MG63 (cell line): ENCODE measurements at places on chromosomes 4 and X.

DNA sequence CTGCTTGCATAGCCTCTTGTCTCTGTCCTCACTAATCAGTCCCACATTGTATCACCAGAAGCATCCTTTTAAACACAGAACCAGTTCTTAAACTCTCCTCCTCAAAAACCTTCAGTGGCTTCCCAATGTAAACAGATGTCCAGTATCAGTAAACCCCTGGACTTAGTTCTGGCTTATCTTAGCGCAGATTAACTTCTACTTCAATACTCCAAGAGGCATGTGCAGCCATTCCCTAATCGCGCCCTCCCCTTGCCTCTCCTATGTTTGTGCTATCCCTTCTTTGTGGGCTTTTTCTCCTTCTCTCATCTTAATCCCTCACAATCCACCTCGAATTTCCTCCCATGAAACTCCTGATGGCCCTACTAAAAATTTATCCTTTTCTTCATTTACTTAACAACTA lies 193.8 kb downstream of the FBXO8 start:
- DNase-seq: no peak

DNA sequence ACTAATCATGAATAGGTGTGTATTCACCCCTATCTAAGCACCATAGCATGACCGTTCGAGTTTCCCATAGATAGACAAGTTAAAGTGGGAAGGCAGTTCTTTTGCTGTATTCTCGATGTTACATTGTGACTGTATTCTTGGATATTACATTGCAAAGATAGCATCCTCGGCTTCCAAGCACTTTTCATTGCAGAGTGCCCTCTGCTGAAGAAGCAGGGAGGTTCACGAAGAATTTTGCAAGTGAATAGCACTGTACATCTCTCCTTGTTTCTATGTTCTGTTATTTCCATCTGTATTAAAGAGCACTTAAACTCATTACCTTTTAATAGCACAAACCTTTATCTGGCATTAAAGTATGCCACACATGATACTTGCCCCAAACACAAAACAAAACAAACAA lies 426.7 kb upstream of the ARX start:
- DNase-seq: no peak

DNA sequence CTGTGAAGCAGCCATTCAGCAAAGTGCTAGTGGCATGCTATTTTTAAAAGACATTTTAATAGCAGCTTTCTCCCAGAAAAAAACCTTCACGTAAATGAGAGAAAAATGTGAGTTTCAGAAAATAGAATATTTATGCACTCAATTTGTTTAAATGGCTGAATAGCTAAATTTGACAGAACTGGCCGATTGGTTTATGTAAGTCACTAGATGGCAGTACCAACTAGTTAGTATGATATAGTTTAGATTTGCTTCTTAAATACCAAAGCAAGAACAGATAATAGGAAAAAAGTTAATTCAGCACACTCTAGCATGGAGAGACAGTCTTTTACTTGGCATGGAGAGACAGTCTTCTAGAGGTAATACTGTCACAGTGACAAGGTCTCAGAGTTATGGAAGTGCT lies 250.1 kb downstream of the SNCA start:
- no peak for DNase-seq

GRCh38 chr4:42654631-42655268 lies 2.2 kb downstream of the ATP8A1 start:
- DNase-seq: peak; percentile 92

- no peak for DNase-seq
Observed at GRCh38 chr4:109588176-109588575, 28.1 kb downstream of the MCUB start.

- DNase-seq: no peak
Observed at GRCh38 chrX:111254896-111255693, 15.2 kb downstream of the CAPN6 start.

- DNase-seq: no peak
Observed at GRCh38 chr4:146335763-146336409, 121.5 kb downstream of the REELD1 start.

GRCh38 chr4:77201857-77202256 lies 44.9 kb downstream of the CCNG2 start:
- DNase-seq: no peak

DNA sequence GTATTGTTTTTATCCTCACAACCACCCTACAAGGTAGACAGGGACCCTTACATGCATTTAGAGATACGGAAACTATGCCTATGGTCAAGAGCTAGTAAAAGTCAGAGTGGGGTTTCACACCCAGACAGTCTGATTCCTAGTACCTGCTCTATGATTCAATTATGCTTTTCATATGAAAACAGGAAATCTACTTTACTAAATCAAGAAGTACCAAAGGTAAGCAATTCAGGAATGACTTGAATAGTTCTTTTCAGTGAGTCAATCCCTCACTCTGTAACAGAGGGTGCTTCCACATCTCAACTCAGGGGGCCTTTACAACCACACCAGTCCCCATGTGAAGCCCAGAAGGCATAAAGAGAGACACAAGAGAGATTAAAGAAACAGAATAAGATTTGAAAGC lies 191.4 kb downstream of the PPP3CA start:
- DNase-seq: no peak

DNA sequence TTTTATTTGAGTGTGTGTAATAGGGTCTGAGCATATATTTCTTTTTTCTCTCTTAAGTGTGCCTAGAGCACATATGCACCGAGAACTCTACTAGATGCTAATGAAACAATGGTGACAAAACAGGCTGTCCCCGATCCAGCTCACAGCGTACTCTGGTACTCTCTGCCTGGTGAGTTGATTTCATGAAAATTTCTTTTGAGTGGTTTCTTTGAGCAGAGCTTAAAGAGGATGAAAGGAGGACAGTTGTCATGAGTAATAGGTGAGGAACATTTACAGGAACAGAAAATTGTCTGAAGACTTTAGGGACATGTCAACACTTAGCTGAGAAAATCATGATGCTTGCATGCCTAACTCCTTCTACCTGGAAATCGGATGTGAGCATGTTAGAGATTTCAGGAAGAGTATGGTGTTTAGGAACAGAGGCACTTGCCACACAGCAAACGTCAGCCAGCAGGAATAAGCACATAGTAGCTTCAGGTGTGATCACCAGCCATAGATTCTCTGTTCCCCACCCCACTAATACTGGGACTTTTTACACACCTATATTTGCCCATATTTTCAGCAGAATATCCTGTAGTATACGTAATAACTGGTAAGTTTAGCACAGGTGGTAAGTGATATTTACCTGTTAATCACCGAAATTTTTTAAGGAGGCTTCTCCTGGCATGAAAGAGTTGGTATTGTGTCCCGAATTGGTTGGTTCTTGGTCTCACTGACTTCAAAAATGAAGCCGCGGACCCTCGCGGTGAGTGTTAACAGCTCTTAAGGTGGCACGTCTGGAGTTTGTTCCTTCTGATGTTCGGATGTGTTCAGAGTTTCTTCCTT lies 111.1 kb downstream of the ZNF330 start:
- DNase-seq: no peak

- DNase-seq: no peak
Observed at GRCh38 chr4:184968366-184968765, 49.9 kb upstream of the HELT start.

- no peak for DNase-seq
Observed at GRCh38 chrX:98448524-98448923, 1564.8 kb downstream of the RPA4 start.

- no peak for DNase-seq
Observed at GRCh38 chr4:155512046-155512445, 135.3 kb upstream of the MAP9 start.

- peak; percentile 82 for DNase-seq
Observed at GRCh38 chr4:156169011-156169410, 215.3 kb upstream of the CTSO start.

GRCh38 chr4:20512985-20513384 lies 187.3 kb upstream of the PACRGL start:
- DNase-seq: no peak

- DNase-seq: no peak
Observed at GRCh38 chr4:36138220-36138619, 106.1 kb downstream of the ARAP2 start.

DNA sequence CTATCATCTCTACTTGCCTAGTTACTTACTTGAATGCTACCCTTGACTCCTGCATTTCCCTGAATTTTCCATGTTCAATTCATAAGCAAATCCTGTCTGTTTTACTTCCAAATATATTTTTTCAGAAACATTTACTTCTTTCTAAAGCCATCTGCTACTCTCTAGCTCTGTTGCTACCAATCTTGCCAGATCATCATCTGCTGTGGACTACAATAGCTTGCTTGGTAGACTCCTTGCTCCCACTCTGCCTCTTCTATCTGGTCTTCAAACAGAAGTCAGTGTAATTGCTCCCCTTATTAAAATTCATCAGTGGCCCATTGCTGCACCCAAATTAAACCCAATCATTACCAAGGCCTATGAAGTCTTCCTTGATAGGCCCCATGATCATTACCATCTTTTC lies 151.6 kb upstream of the HPGD start:
- no peak for DNase-seq

- no peak for DNase-seq
Observed at GRCh38 chr4:127491571-127491970, 141.2 kb upstream of the INTU start.

DNA sequence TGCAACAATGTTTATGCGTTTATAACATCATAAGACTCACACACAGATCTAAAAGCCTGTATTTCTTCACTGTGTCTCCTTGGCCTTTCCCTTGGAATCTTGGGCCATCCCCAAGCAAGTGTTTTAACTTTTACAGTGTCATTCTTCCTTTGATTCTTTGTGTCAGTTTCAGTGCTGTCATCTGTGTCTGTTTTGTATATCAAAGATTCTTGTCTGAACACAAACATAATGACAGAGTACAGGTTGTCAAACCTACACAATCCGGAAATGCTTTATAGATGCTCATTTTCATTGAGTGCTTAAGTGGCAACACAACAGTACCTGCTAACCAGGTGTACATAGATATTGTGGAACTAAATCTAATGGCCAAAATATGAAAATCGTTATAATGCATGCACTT lies 1500.0 kb downstream of the TECRL start:
- DNase-seq: no peak

DNA sequence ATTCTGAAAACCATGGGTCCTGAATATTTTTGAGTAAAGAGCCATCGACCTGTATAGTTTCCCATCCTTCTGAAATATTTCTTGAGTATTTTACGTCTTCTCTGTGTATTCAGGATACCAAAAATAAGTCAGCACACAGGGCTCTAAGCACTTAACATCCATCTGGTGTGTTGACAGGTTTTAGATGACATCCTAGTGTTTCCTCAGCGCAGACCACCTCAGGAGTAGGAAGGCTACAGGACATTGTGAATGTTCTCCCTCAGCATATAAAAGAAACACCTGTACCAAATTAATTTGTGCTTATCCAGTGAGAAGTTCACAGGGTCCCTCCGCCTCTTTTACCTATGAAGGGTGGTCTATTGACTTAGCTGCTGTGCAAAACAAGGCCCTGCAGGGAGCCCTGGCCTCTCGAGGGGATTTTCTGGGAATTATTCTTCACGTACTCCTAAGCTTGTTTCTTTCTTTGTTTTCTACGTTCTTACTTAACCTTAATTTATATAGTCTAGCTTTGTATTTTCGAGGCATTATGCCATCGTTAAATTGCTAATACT lies 241.8 kb downstream of the FBXO8 start:
- no peak for DNase-seq

- DNase-seq: peak; percentile 36
Observed at GRCh38 chrX:24145303-24146186, 4.0 kb upstream of the ZFX start.

GRCh38 chr4:118352843-118353533 lies at the start of gene PRSS12:
Gene PRSS12, minus strand, starts transcription at chr4:118353003. Its CDS starts 283 bp downstream, at chr4:118352720.
- DNase-seq: peak; percentile 92

GRCh38 chrX:2464677-2465166 lies 36.1 kb downstream of the DHRSX start:
- DNase-seq: no peak

DNA sequence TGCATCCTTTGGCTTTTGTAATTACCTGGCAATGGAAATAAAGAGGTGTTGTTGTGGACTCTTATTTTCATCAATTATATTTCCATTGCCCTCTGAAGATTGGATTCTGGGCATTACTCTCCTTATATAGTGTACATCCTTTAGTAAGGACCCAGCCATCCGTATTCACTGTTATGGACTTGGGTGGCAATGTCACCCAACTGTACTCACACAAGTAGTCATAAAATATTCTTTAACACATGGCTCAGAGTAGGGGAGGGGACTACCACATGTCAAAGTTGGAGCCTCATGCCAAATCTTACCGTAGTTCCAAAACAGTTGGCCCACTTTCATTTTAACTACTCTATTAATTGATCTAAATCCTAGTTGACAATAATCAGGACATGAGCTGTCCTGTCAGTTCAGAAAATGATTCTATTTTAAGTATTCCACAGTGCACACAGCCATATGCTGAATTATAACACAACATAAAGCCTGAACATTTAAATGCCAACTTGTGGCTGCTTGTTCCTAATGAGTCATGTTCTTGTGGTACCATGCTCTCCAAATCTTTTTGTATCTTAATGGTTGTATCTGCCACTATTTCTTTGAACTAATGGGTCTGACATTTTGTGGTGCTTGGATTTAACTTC lies 4.9 kb downstream of the FRAS1 start:
- no peak for DNase-seq

DNA sequence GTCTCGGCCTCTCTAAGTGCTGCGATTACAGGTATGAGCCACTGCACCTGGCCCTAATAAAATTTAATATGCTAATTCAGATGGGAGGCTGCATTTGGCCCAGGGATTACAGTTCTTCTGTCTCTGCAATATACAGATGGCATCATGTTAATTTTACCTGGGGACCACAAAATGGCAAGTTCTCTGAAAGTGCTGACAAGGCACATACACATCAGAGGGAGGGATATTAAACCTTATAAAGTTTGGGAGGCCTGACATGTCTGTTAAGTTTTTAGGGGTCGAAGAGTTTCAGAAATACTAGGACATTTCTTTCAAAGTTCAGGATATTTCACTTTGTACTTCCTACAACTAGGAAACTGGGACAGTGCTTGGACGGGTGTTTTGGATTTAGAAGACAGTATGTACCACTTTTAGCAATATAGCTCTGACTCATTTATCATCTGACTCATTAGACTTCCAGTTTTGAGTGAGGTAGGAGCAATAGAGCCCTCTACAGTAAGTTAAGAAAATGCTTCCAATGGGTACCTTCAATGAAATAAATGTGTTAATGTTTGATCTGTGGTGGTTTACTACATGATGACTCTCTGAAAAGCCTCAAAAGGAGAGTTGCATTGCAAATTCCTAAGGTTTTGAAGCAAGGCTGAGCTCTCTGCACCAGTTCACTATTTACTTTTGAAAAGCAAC lies 981.0 kb upstream of the HS3ST1 start:
- no peak for DNase-seq

DNA sequence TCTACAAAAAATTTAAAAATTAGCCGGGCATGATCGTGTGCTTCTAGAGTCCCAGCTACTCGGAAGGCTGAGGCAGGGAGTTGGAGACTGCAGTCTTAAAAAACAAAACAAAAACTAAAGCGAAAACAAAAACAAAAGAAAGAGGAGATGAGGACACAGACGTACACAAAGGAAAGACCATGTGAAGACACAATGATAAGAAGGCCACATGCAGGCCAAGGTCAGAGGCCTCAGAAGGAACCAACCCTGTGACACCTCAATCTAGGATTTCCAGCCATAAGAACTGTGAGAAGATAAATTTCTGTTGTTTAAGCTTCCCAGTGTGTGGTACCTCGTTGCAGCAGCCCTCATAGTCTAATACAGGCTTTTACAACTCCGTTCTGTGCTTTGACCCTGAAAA lies 177.0 kb upstream of the ATP6AP2 start:
- DNase-seq: no peak

GRCh38 chrX:48043056-48043455 lies 28.4 kb downstream of the ZNF630 start:
- DNase-seq: no peak
